H9 (cell line): ENCODE measurements at places on chromosomes 16 and 17. TPM values are rescaled to one million over a fixed set of nuclear protein-coding genes. Genes with fewer than 3 reads are reported as not detected.

SRCIN1 gene
- 6.7 and 6.9 TPM in 2 replicates for total RNA-seq

ADGRG3 gene
- 0.46 and 0.64 TPM in 2 replicates for total RNA-seq

HOXB3 gene
- total RNA-seq, result not detected in 2 replicates

HID1 gene
- 12.7 and 13.9 TPM in 2 replicates for total RNA-seq

PNMT gene
- total RNA-seq, result 2.1 and 2.3 TPM in 2 replicates

GRCh38 chr16:78982096-78982744, 618.3 kb downstream of the MAF start:
- DNase-seq, result no peak

GRCh38 chr16:50719401-50720337, 22.2 kb upstream of the CYLD start:
- DNase-seq, result peak; percentile 54

DNA sequence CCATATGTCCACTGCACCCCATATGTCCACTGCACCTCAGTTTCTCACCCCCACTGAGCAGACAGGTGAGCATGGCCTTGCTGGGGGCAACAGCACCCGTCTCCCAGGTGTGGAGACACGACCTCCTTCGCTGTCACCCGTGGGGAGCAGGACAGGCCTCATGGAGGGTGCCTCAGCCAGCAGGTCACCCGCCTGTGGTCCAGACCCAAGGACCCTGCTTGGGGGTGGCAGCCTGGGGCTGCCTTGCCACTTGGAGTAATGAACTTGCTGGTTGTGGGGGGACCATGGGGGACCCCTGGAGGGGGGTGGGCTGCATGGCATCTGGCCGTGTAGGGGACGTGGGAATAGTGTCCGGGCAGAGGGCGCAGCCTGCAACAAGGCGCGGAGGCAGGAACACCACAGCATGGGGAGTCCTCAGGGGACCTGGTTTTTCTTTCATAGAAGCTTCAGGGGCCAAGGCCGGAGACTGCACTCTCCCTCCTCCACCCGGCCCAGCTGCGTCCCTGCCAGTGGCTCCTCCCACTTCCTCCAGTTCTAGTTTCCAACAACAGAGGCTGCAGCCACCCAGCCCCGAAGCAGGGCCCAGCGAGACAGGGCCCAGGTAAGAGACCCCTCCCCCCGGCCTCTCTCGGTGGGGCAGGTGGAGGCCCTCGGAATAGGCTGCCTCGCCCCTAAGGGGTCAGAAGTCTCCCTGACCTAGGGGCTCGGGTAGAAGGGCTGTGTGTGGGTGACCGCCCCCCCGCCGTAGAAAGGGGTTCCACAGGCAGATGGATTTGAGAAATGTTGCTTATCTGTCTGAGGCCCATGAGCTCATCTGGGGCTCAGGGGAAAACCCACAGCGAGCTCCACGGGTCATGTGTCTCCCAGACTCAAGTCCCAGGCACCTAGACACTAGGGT, at the start of gene NHLRC4:
TSS of gene NHLRC4 (plus strand) at position 531 of the 898 bp plus-strand sequence. CDS start 1,043 bp downstream, outside the sequence.
- DNase-seq, result peak; percentile 86

DNA sequence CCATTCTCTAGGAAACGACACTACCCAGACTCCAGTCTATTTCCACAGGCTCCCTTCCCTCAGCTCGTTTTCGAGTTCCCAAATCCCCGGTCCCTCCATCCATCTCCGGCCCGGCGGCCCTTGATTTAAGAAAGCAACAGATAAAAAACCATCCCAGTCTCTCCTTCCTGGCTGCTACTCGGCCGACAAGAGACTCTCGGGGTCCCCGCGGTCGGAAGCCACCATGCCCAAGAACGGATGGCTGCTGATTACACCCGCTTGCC, 182 bp downstream of the RPL26 start:
- DNase-seq, result no peak

DNA sequence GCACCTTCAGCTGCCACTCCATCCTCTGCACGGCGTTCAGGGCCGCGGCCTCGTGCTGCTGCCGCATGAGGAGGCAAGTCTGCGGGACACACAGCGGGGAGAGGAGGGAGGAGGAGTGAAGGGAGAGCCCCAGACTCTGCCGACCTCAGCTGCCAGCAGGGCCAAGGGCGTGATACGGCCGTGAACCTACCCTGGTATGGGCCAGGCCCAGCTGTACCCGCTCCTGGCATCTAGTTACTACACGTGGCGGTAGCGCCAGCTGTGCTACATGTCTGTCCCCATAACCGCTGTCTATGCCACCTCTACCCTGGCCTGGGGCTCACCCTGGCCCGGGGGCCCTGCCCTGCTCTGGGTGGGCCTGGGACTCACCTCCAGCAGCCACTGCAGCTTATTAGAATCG, 51.1 kb downstream of the ZNF778 start:
- no peak for DNase-seq

DNA sequence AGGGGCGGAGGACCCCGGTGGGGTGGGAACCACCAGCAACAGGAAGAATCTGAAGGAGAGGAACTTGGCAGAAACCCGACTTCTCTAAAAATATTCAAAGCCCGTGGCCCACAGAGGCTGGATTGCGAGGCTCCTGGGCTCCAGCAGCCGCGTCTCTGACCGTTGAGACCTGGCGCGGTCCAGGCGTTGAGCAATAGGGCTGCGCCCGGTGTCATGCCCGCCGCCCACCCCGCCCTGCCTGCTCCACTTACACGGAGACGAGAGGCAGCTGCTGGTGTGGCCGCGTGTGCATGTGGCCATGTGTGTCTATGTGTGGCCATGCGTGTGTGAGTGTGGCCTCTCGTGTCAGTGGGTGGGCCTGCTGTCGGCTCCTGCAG, 83.6 kb downstream of the IRF8 start:
- no peak for DNase-seq

DNA sequence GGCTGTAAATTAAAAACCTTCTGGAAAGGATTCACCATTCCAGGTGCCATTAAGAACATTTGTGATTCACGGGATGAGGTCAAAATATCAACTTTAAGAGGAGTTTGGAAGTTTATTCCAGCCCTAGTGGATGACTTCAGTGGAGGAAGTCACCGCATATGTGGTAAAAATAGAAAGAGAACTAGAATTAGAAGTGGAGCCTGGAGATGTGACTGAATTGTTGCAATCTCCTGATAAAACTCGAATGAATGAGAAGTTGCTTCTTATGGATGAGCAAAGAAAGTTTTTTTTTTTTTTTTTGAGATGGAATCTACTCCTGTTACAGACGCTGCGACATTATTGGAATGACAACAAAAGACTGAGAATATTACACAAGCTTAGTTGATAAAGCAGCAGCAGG, 26.7 kb downstream of the CCL4 start:
- no peak for DNase-seq

DNA sequence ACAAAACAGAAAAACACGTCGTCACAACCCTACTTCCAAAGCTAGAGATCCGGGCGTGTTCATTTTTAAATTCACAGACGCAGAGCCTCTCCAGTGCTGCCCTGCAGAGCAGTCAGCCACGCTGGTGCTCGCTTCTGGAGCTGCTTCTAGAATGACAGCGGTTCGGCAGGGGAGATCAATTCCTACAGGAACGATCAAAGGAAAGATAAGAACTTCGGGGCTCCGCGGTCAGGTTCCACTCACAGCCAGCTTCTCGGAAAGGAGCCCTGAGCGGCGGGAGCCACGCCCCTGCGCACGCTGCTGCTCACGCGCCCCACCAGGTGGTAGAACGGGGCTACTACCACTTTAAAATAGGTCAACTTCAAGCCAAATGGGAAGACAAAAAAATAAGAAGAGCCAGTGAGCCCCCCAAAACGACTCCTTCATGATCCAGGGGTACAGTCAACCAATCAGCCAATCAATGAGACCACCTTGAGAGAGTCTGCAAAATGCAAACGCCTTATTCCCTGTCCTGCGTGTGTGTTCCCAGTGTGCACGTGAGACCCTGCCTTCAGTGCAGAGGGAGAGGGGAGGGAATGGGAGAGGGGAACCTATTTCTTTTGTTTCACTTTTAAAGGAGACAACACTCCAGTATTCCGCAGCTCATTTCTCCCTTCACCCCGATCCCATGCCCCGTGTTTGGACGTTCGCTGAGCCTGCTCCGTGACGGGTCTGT, 209.7 kb downstream of the RBFOX3 start:
- peak; percentile 88 for DNase-seq

DNA sequence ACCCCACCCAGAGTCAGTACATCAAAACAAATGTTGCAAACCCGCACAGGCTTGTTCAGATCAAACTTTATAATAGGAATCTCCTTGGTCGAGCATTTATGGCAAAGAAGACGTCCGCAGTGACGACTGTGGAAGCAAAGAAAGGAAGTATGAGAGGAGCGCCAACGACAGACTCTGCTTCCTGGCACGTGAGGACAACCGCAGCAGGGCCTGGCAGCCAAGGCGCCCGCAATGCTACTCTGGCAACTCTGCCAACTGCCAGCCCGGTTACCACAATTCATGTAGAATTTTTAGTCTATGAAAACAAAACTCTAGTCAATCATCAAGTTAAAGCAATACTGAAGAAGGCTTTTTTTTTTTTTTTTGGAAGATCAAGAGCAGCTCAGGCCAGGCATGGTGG, 24.8 kb downstream of the CYB5D2 start:
- no peak for DNase-seq

DNA sequence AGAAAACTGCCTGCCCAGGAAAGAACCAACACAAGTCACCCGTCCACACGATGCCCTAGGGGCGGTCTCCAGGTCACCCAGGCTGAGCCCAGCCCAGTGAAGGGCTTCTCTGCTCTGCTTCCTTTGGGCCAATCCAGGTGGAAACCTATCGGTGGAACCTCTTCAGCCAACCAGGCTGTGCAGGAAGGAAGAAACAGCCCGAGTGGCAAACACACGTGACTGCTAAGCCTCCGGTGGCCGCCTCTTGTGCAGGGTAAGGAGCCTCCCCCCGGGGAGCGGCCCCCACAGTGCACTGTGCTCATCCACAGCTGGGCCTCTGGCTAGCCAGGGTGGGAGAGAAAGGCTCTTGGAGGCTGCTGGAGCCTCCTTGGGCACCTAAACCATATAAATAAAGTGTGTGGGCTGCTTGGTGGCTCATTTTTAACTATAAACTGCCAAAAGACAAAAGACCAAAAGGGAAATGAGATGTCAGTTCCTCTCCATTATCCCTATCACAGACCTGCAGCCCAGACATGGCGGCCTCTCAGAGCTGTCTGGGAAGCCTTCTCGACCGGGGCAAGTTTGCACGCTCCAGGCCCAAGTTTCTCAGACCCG, 2.4 kb downstream of the RTN4RL1 start:
- no peak for DNase-seq

DNA sequence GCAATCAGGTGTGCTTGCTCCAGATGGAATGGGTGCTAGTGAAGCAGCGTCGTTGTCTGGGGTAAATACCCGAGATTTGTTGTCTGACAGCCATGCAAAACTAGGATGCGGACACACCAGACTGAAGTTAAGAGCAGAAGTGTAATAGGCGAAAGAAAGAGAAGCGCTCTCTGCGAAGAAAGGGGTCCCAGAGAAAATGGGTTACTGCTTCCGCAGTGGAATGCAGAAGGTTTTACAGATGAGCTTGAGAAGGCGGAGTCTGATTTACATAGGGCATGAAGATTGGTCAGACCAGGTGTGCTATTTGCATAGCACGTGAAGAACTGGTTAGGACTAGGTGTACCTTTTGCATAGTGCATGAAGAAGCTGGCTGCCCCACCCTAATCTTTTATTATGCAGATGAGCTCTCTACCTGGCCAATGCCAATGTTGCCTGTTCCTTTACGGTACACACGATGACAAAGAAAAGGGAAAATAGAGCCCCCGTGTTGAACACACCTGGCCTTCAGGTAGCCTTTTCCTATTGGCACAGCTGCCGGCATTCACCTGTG, 32.0 kb upstream of the SNN start:
- DNase-seq, result peak; percentile 96

GRCh38 chr17:74757931-74758847, 9.8 kb downstream of the NHERF1 start:
- no peak for DNase-seq

- no peak for DNase-seq
Measured at GRCh38 chr17:10089196-10089804, 109.1 kb downstream of the GAS7 start.

GRCh38 chr16:4414187-4414917, 2.0 kb downstream of the CORO7 start:
- no peak for DNase-seq
